ENCODE measurements at places on chromosomes 2 and 18.
A peak's percentile ranks its signal among the peaks of the same experiment; 100 is the strongest.

DNA sequence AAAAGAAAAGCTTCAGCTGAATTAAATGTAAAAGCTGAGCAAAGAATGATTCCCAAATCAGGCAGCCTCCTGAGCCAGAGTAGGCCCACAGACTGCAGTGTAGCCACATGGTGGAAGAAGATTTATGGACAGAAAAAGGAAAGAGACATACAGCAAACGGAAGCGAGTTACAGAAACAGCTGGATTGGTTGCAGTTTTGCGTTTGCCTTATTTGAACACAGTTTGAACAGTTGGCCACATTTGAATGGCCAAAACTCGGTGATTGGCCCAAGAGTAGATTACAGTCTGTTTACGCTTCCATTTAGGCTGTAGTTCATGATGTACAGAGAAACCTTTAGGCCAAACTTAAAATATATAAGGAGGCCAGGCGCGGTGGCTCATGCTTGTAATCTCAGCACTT lies 35.1 kb downstream of the SH2D6 start:
- no peak for DNase-seq

GRCh38 chr2:54522624-54523281 lies 66.6 kb downstream of the SPTBN1 start:
- peak; percentile 18 for DNase-seq

DNA sequence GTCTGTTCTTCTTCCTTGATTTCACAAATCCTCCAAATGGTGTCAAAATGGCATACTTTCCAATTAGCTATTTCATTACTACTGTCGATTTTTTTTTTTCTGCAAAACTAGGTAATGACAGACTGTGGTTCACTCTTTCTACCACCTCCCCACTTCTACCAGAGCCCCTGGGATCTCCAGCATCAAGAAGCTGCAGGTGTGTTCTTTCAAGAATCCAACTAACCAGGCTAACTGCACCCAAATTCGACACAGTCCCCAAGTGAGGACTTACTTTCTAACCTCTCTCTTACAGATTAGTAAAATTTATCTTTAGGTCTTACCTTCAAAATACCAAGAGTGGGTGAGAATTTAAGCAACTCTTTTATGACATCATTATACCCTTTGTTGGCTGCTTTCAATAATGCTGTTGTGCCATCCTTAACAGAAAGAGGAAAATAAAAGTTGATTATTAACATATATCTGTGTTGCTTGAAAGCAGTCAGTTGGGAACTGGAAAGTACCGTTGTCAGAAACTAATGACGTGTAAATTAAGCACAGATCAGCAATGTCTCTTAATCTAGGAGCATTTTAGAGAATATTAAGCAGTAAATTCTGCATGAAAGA lies 31.2 kb upstream of the NPC1 start:
- DNase-seq, result no peak

- DNase-seq, result no peak
Observed at GRCh38 chr18:9209279-9209678, 72.7 kb downstream of the ANKRD12 start.

GRCh38 chr18:59929621-59930295 lies 30.0 kb downstream of the PMAIP1 start:
- no peak for DNase-seq

- DNase-seq, result no peak
Observed at GRCh38 chr2:234995332-234996068, 43.7 kb downstream of the SH3BP4 start.

DNA sequence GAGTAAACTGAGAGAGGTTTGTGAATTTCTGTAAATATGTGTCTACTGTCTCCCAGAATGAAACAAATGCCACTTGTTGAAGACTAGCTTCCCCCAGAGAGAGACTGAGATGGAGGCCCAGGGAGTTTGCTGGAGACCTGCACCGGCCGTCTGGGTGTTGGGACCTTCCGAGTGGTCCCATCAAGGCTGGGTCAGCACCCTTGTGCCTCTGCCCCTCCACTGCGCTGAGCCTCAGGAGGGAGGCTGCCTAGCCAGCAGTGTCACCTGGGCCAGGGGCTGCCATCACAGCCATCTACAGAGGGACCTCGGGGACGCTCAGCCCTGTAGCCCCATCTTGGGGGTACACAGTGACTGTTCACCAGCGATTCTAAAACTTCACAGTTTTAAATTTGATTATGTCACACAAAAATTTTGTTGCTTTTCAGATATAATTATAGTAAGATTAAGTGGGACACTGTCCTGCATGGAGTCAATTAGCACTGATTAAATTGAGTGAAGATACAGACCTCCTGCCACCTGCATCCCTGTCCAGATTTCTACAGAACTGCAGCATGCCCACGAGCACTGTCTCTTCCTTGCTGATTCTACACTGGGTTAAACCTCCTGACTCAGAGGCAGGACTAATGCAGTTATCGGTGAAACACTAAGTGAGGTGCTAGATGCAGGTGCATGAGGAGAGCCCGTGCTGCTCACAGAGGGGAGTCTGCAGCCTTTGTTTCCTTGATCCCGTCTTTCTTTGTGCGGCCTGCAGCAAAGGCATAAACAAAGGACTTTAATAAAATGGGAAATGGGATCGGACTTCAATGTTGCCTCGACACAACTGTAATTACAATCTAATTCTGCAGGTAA lies 50.5 kb downstream of the TMEM18 start:
- DNase-seq, result no peak

DNA sequence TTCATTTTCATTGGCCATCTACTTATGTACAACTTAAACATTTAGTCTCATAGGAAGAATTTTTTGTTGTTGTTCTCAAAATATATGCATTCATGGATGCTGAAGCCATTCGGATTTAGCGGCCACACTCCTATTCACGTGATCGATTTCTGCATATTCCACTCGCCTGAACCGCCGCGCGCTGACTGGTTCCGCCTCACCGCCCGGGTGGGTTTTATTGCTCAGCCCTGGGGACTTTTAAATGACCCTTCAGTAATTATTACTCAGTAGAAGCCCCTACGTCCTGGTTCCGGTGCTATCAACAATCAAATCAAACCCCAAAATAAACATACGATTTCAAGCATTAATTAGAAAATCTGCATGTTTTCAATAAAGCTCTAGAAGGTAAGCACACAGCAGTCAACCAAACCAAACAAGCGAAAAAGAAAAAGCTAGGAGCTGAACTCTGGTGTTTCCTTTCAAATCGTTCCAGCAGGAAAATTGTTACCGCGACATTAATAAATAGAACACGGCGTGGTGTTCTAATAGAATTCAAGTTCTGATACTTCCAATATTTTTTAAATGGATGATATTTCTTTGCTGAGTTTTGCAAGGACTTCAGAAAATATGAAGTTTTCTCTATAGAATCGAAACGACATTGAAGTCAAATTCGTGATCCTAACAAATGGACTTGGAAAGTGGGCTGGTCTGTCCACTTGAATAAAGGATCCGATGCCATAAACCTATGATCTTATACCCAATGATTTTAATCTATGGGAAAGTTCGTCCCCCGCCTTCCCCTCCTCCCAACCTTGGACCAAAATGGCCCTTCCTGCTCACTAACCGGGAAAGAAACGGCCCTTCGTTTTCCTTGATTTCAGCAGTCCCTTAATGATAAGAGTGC lies 9.3 kb downstream of the PAX3 start:
- DNase-seq, result no peak

DNA sequence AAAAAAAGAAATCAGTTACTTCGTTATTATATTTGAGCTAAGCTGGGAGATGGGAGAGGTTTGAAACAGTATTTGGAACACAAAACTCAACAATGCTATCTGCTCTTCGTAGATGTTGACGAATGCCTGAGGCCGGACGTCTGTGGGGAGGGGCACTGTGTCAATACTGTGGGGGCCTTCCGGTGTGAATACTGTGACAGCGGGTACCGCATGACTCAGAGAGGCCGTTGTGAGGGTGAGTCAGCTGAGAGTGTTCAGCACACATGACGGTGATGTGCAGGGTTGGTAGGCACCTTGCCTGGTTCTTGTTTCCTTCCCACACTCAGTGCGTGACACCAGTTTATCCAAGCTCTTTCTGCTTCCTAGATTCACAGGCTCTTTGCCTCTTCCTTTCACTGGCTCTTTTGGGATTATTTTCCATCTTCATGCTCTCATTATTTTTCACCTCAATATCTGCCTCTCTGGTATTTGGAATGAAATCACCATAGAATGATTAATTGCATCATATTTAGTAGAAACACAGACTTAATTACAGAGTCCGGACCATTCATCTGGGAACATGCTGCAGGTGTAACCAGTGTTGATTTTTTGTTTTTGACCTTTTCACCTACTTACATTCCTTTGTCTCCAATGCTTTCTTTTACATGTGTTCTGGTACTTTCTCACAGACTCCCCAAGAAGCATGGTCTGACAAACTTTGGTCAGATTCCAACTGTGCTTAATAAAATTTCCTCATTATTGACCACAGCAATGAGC lies 200.6 kb upstream of the RASGRP3 start:
- no peak for DNase-seq

- DNase-seq, result no peak
Observed at GRCh38 chr2:197196541-197197180, 113.9 kb downstream of the ANKRD44 start.

- no peak for DNase-seq
Observed at GRCh38 chr2:175003875-175004729, 1.1 kb downstream of the CHN1 start.

DNA sequence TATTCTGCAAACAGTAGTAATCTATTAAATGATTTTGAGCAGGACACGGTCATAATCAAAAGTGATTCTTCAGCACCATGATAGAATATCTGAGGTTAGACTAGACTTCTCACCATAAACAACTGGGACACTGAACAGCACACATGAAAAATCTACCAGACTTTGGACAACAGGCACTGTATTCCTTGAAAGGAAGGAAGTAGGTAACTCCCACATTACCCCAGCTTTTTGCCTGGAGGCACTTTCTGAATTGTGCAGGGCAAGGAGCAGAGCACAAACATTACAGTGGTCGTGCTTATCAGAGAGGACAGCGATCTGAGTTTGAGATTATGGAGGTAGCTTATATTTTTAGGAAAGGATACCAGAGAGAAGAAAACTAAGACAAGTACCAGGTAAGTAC lies 25.3 kb upstream of the IL1RL1 start:
- no peak for DNase-seq

GRCh38 chr2:200578778-200579177 lies 7.0 kb upstream of the AOX1 start:
- no peak for DNase-seq

DNA sequence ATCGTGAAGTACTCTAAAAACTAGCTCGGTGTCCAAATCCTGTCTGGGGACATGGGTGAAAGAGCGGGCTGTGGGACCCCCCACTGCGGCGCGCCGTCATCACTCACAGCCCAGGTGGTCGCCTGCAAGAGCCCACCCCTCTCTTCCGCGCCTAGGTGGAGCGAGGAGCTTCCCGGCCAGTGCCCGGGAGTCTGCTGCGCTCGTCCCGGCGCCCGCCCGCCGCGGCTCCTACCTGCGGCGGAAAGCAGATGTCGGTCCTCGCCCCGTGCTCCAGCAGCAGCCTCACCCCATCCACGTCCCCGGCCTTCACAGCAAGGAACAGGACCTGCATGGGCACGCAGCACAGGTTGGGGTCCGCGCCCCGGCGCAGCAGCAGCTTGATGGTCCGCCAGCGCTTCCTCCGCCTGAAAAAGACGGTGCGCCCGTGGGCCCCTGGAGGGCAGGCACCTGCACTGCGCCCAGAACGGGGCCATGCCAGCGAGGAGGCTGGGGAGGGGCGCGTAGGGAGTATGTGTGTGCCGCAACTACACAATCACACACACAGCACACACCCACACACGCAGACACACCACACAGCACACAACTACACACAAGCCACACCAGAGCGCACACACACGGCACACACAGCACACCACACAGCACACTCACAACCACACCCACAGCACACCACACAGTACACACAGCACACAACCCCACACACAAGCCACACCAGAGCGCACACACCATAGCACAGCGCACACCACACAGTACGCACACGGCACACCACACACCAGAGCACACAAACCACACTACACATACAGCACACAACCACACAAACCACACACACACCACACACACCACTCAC lies 37.4 kb downstream of the ANKMY1 start:
- no peak for DNase-seq

- DNase-seq, result no peak
Observed at GRCh38 chr18:49901862-49902340, 88.6 kb upstream of the ACAA2 start.

- no peak for DNase-seq
Observed at GRCh38 chr2:97751752-97752151, 38.4 kb downstream of the ZAP70 start.

DNA sequence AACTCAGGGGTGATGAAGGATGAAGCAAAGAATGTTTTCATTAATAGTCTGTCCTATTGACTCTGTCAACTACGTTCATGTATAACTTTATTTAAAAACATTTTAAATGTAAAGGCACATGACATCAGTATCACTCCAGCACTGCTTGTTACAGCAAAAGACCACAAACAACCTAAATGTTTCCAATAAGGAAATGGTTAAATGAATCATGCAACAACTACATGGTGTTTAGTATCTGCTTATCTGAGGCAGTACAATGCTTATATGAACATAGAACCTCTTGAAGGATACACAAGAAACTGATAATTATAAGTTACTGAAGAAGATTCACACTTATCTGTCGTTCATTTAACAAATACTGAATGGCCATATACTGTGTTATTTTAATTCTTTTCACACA lies 8.4 kb downstream of the BARD1 start:
- DNase-seq, result no peak

DNA sequence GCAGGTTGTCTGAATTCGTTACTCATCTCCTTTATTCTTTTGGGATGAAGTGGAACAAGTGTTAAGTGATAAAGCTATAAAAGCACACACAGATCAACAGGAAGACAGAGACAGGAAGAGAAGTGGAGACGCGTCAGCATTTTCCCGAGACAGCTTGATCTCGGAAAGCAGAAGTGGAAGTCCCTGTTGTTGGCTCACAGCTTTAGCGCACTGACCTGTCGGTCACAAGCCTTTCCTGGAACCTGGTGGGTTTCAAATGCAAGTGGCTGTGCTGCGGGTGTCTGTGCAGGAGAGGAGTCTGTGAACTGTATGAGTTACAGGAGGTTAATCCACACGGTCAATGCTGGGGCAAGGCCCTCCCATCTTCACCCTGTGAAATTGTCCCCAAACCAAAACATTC lies 116.6 kb upstream of the PELI1 start:
- no peak for DNase-seq

GRCh38 chr2:182618672-182619079 lies 97.4 kb upstream of the DNAJC10 start:
- no peak for DNase-seq

GRCh38 chr2:8141079-8141707 lies 540.7 kb upstream of the ID2 start:
- no peak for DNase-seq

DNA sequence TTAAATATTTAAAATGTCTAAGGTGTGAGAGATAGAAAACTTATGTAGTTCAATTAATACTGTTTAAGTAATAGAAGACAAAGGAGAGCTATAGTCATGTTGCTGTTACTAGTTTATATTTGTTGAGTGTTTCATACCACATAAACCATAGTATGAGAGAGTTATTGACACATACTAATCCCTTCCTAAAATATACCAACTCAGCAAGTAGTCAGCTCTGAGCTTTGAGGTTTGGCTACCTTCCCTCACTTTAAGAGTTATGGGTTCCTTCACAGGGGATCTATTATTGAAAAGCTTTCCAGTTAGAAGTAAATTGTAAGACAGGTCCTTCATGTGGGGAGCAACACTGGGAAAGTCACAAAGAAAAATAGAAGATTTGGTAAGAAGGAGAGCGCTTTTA lies 701.6 kb upstream of the ZEB2 start:
- no peak for DNase-seq

- DNase-seq, result no peak
Observed at GRCh38 chr18:57084331-57085271, 62.3 kb upstream of the BOD1L2 start.

Data from stimulated activated CD4-positive, alpha-beta T cell treated with anti-CD3 and anti-CD28 coated beads, Interleukin-1b, Interleukin-23, amount 100 ng/mL, for 1 hour (primary cell).